ENCODE measurements at places on chromosomes 2 and 18.

GRCh38 chr18:23936381-23936958 lies 78.1 kb upstream of the TTC39C start:
- no peak for DNase-seq

DNA sequence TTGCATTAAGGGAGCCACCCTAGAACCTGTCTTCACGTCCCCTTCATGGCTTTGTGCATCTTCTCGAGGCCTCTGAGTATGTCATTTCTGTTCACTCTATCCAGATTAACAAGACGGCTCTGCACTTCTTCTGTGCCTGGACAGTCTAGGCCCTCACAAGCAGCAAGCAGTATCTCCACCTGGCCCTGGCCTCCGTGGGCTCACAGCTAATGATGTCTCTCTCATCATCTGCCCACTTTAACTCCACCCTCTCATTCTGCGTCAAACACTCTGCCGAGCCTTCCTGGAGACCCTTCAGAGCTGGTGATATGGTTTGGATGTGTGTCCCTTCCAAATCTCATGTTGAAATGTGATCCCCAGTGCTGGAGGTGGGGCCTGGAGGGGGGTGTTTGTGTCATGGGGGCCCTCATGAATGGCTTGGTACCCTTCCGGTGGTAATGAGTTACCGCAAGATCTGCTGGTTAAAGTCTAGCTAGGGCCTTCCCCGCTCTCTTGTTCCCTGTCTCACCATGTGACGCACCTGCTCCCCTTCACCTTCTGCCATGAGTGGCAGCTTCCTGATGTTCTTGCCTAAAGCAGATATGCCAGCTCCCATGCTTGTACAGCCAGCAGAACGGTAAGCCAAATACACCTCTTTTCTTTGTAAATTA lies 132.5 kb upstream of the ID2 start:
- DNase-seq, result no peak

GRCh38 chr2:36455788-36456187 lies 100.2 kb downstream of the CRIM1 start:
- DNase-seq, result no peak

DNA sequence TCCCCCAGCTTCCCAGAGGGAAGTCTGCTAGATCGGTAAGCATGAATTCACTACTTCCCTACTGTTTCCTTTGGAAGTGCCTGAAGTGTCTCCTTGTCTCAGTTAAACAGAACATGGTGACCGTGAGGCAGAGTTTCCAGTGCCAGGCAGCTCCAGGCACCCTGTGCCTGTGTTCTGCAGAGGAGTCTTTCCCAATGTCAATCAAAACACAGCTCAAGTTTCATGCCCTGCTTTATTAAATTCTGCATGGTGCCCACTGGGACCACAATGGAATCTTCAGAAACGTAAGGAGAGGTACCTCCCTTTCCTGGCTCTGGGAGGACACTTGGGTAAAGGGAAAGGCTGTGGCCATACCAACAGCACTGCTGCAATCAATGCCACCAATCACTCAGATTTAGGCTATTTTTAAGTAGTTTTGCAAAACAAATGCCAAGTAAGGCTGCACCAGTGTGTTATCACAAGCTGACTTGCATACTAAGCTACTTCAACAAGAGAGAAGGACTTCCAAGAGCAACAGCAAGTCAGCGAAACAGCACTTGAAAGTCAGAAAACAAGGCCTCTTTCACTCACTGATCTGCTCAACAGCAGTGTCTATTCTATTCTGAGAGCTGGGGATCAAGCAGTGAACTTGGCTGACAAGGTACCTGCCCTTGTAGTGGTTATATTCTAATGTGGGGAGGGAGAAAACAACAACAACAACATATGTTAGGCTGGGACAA lies 14.9 kb downstream of the LPIN2 start:
- no peak for DNase-seq

DNA sequence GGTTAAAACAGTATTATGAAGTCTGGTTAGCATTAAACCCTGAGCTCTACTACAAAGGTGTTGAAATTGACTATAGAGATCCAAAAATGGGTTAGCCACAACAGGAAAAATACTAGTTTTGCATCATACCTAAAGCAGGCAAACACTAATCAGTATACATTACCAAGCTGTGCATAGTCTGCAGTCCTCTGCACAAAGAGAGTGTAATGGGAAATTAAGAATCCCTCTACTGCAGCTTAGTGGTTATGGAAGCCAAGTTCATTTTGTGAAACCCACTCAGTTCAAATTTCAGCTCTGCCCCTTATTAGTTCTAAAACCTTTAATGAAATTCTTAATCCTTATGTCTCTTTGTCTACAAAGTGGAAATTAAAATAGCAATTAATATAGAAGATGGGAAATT lies 192.1 kb downstream of the MBD2 start:
- no peak for DNase-seq

DNA sequence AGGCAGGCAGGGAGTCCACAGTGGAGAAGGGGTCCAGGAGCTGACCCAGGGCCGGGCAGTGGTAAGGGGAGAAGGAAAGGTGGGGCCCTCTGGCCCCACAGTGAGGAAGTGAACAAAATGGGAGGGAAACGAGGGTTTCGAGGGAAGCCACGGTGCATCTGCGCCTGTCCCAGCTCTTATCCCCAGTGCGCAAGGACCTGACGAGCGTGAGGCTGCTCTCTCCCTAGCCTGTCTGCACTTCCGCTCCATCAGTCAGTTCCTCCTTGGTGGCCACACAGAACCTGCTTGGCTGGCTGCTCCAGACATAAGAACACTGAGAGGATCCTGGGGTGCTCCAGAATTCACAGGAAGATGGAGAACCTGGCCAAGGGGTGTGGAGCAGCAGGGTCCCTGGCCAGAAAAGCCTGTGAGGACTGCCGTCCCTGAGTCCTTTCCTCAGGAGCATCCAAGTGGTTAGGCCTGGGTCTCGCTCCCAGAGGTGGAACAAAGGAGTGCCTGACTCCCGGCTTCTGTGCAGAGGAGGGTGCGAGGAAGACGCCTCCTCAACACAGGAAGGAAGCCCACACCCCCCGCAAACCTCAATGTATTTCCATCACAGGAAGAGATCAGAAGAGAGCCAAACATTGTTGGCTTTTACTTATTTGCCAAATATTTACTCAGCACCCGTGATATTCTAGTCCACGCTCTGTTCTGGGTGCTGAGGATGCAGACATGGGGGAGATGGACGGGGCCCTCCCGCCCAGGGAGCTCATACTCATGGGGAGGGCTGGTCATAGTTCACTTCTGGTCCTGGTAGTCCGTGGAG lies 43.7 kb upstream of the SEMA4C start:
- DNase-seq, result peak; percentile 37

GRCh38 chr18:8610459-8610851 lies 1.2 kb downstream of the RAB12 start:
- no peak for DNase-seq

GRCh38 chr2:102129082-102129481 lies 13.5 kb upstream of the IL1R1 start:
- no peak for DNase-seq

- DNase-seq, result no peak
Measured at GRCh38 chr2:133760376-133760775, 192.1 kb upstream of the NCKAP5 start.

- no peak for DNase-seq
Measured at GRCh38 chr2:42572297-42573081, 4.1 kb downstream of the MTA3 start.

GRCh38 chr18:37230768-37231167 lies 334.8 kb downstream of the CELF4 start:
- no peak for DNase-seq
